Activated CD4-positive, alpha-beta T cell treated with anti-CD3 and anti-CD28 coated beads, Interleukin-2, amount 10 ng/mL, durations not matched to agents 7 days and 5 days (primary cell): ENCODE measurements at places on chromosomes 7 and 10. TPM values are rescaled to one million over a fixed set of nuclear protein-coding genes. Genes with fewer than 3 reads are reported as not detected.

GRCh38 chr7:86479144-86479543, 164.6 kb upstream of the GRM3 start:
- H3K4me3 ChIP-seq, result no peak overlapping the region
- H3K27me3 ChIP-seq, result no peaks in the 10 kb centered on the region
- H3K36me3 ChIP-seq, result no peaks in the 10 kb centered on the region
- no peak for DNase-seq
- no peak overlapping the region for H3K27ac ChIP-seq

DNA sequence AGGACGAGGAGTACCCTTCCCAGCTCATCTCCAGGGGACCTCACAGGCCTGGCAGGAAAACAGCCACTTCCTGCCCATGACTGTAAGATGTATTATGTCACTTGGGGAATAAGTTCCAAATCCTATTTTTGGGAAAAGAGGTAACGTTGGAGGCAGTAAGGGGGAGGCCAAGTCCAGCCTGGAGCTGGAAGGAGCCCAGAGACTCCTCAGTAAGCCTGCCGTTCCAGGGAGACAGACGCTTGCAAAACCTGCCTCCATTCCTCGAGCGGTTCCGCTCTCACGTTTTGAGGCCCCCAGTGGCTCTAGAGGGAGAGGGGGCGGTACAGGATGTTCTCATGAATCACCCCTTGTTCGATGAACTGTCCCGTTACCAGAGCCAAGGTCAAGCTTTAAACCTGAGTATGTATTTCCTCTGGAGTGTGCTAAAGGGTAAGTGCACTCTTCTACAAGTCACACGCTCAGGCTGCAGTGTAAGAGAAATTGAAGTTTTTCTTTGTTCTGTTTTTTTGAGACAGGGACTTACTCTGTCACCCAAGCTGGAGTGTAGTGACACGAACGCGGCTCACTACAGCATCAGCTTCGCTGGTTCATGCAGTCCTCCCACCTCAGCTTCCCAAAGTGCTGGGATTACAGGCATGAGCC, 45.5 kb upstream of the CYTH3 start:
- no peak overlapping the region for H3K27ac ChIP-seq
- H3K4me3 ChIP-seq, result no peak overlapping the region
- H3K4me1 ChIP-seq, result peaks cover 6% of the 10 kb centered on the region
- no peaks in the 10 kb centered on the region for H3K36me3 ChIP-seq
- no peak for DNase-seq

DNA sequence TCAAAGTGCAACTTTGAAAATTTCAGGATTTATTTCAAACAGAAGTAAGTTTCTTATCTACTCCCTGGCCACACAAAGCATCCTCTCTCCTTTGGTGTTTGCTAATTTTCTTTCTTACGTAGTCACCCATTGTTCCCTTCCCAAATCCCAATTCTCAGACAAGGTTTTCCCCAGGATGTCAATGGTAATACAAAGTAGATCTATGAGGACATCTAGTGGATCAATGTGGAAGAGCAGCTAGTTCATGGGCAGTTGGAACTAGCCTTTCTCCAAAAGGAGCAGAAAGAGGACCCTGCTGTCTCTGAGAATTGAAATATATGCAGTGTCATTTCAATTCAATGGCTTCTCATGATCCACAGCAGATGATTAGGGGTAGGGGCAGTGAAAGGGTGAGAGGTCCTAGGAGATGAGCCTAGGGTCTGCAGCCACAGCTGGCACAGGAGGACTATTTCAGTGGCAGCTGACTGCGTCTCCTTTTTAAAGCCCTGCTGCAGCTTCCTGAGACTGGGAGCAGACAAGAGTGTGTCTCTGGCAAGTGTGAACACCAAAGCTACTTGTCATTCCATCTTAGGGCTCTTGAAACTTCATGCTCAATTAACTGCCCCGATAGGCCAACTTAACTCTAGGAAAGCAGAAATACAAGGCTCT, 632.6 kb downstream of the KCNMA1 start:
- H3K4me1 ChIP-seq, result no peaks in the 10 kb centered on the region
- H3K4me3 ChIP-seq, result no peak overlapping the region
- H3K27ac ChIP-seq, result no peak overlapping the region
- DNase-seq, result no peak

GRCh38 chr10:27774831-27775230, 29.2 kb upstream of the MKX start:
- peaks cover 55% of the 10 kb centered on the region for H3K27me3 ChIP-seq
- no peak for DNase-seq
- no peak overlapping the region for H3K27ac ChIP-seq
- no peaks in the 10 kb centered on the region for H3K36me3 ChIP-seq

GRCh38 chr7:123939784-123940183, 14.7 kb downstream of the SPAM1 start:
- no peak for DNase-seq
- H3K27ac ChIP-seq, result no peak overlapping the region
- no peaks in the 10 kb centered on the region for H3K4me1 ChIP-seq
- H3K4me3 ChIP-seq, result no peak overlapping the region

GRCh38 chr10:44186150-44186549, 198.7 kb downstream of the CXCL12 start:
- H3K36me3 ChIP-seq, result no peaks in the 10 kb centered on the region
- no peak overlapping the region for H3K27ac ChIP-seq
- no peak for DNase-seq
- no peaks in the 10 kb centered on the region for H3K4me1 ChIP-seq
- no peak overlapping the region for H3K4me3 ChIP-seq
- H3K27me3 ChIP-seq, result no peaks in the 10 kb centered on the region

DNA sequence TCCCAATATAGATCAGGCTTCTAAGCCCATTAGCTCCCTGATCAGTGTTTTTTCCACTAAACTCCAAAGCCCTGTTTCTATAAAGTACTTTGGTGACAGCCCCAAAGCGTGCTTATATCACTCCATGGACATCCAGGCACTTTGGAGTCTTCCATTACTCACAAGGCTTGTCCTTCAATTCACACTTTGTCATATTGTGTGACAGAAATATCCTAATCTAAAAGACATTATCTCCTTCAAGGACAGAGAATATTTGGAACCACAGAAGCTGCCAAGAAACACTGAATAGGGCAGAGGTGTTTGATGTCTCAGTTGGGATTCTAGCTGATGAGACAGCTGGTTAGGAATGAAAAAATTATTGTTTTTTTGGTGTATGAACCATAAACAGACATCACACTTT, 18.4 kb downstream of the CYP2C19 start:
- H3K27me3 ChIP-seq, result no peaks in the 10 kb centered on the region
- H3K4me1 ChIP-seq, result no peaks in the 10 kb centered on the region
- H3K36me3 ChIP-seq, result no peaks in the 10 kb centered on the region
- H3K4me3 ChIP-seq, result no peak overlapping the region
- no peak for DNase-seq

SRRM3 gene
- not detected for total RNA-seq
